ENCODE measurements at places on chromosomes 3 and 15.

DNA sequence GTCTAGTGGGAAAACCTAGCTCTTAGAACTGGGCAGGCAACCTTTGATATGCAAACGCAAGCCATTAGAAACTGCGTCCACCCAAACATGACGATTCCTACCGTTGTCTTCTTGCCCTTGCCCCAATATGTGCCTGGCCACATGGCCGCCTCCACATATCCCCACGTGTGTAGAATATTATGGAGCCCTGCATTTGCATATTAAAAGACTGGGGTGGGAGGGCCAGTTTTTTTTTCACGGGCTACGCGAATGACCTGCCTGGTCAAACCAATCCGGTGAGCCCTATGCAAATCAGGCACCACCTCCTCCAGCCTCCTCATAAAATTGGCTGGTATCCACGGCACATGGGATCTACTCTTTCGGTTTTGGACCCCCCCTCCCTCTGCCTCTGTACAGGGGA lies 381.0 kb upstream of the RGMA start:
- no peak for DNase-seq

GRCh38 chr15:85607141-85607806 lies 187.5 kb downstream of the KLHL25 start:
- no peak for DNase-seq

DNA sequence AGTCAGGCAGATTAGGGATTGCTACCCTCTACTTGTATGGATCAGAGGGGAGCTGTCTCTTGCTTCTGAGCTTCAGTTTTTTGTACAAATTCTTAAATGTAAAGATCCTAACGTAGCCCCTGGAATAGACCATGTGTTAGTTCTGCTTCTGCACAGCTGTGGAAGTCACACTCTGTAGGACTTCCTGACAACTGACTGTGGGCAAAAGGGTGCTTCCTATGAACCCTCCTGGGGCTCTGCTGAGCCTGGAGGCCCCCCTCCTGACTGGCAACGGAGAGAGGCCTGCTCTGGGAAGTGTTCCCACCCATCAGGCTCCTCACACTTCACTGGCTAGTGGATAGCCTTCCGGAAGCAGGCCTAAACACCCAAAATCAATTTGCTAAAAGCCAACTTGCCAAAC lies 131.0 kb downstream of the RPLP1 start:
- no peak for DNase-seq

- DNase-seq: no peak
Measured at GRCh38 chr15:75651810-75652543, 4.3 kb downstream of the SNX33 start.

DNA sequence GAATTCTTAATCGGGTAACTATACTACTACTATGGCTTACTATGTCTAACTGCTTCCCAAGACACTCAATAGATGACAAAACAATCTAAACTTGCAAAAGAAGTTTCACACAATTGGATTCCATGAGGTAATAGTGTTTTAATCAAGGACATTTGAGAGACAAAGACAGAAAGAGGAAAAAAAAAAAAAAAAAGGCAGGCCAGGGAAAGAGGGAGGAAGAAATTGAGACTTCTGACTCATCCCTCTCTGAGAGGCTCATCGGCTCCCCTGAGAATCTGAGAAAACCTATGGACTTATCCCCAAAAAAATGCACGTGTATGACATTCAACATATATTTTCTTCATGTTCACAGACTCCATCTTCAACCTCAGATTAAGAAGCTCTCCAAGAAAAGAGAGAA lies 61.0 kb downstream of the SCAPER start:
- no peak for DNase-seq

DNA sequence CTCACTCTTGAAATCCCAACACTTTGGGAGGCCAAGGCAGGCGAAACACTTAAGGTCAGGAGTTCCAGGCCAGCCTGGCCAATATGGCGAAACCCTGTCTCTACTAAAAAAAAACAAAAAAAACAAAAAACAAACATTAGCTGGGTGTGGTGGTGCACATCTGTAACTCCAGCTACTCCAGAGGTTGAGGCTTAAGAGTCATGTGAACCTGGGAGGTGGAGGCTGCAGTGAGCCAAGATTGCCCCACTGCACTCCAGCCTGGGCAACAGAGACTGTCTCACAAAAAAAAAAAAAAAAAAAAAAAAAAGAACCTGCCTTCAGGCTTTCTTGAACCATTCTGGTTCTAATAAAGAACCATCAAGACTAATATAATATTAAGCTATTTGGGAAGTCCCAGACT lies 16.5 kb downstream of the ARPP19 start:
- DNase-seq: no peak

GRCh38 chr3:151635905-151636304 lies 97.8 kb upstream of the AADACL2 start:
- DNase-seq: no peak

DNA sequence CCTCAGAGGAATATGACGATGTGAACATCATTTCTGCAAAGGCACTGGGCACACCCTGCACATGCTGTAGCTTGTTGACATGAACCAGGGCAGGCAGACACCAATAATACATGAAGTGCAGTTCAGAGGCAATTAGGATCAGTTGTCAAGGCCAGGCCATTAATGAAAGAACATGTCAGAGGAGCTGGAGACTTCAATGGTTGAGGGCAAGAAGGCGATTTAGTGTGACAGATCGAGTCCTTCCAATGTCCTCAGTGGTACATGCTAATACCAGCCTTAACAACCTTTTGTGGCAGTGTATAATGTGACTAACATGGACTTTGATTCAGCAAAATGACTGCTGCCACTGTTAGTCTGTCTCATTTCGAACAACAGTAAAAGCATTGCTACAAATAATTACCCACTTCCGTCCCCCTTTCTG lies 205.2 kb upstream of the NANOGP8 start:
- DNase-seq: no peak

GRCh38 chr3:190125436-190126068 lies 4.9 kb upstream of the P3H2 start:
- DNase-seq: no peak

DNA sequence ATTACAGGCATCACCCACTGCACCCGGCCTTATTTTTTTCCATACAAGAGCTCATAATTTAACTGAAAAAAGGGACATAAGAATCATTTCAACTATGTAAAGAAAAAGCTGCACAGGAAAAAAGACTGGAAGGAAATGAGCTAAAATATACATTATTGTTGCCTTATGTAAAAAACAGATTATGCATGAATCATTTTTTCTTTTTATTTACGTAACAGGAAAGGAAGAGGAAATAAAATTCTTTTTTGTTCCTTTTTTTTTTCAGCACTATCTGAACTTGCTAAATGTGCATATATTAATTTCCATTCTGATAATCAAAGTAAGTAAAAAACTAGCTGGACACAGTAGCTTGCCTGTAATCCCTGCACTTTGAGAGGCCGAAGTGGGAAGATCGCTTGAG lies 12.1 kb downstream of the KIF9 start:
- no peak for DNase-seq

DNA sequence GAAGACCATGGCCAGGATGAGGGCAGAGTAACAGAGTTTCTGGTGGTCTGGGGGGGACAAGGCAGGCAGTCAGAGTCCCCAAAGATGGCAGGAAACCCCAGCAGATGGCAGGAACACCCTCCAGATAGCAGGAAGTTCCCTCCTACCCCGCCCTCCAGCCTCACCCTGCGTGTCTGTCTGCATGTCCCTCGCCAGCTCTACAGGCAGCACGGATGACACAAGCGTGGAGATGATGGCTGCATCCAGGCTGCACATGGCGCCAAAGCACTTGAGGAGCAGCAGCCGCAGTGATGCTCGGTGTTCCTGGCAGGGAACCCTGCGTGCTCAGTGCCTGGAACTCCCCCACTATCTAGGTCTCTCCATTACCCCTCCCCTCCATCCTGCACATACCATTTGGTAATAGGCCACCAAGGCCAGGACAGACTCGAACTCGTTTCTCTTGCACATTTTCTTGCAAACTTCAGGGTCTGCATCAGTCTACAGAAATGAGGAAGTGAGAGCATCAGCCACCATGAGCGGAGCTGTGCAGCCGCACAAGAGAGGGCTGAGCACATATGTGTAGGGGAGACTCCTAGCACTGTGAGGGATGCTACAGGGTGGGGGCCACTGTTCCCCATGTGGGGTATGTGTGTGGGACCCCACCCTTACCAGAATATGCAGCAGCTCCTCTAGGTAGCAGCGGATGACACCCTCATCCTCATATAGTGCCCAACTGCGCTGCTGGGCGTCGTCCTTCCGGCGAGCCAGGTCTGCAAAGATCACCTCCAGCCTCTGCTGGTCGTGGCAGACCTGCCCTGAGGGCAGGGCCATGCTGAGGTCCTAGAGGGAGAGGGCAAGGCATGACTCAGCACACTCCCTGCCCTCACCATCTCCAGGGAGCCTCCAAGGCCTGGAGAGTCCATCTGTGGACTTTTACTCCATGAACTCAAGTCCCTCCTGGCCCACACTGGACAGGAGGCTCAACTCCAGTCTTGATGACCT lies 6.0 kb downstream of the NCKIPSD start:
- no peak for DNase-seq

GRCh38 chr3:118850687-118851086 lies 184.0 kb downstream of the IGSF11 start:
- DNase-seq: no peak

DNA sequence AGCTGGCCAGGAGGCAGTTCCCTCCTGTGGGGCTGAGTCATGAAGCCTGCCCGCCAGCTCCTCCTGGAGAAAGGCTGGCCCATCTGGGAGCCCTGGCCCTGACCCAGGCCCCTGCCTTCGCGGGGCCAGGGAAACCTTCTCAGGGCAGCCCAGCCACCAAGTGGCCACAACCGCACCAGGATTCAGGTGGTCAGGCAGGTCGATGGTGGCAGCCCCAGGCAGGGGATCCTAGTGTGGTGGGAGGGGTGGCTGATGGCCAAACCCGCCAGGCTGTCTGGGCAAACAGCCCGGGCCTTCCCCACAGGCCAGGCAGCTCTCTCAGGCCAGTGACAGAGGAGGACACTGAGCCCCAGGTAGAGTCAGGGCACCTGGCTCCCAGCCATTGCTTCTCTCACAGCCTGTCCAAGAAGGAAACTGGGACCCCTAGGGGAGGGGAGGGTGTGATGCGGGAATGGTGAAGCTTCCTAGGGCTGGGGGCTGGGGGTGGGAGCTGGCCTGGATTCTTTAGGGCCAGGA lies 1.2 kb downstream of the TWF2 start:
- DNase-seq: no peak

DNA sequence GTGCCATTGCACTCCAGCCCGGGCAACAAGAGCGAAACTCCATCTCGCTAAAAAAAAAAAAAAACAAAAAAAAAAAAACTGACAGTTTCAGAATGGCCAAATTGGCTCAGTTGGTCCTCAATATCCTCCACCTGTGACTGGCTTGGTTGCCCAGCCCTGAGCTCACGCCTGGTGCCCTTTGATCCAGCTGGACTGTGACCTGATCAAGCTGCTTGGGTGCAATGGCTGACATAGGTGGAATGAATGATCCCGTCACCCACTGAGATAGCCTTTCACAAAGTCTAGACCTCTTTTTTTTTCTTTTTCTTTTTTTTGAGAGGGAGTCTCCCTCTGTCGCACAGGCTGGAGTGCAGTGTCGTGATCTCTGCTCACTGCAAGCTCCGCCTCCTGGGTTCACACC lies 254.6 kb downstream of the FOXP1 start:
- no peak for DNase-seq

GRCh38 chr3:49709852-49710251 lies 9.6 kb downstream of the AMIGO3 start:
- DNase-seq: no peak

DNA sequence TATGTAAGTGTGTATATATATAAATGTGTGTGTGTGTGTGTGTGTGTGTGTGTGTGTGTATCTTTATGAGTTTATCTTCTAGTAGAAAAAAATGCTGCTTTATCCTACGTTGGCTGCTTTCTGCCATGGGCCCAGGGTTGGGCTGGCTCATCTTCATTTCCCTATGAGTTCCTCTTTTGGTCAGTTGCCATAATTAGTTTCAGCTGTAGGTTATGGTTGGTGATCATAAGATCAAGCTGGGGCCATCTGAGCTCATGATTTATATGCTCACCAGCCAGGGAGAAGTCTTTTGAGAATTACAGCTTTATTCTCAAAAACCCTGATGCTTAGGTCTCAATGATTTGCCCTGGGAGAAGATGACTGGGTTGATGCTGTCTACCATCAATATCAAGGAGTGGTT lies 775.8 kb upstream of the ARPP21 start:
- no peak for DNase-seq

DNA sequence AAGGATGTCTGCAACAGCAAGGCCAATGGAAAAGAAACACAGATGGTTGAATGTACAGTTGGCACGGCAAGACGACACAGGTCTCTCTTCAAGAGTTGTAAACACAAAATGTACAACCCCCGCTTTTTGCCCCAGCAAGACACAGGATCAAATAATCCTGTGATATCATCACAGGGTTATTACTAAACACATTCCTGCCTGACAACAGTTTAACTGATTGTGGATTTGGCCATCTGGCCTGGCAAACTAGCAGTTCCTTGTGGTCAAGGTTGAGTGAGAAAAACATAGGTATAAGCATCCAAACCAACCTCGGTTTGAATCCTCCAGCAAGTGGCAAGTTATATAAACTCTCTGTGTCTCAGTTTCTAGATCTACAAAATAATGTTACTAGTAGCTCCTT lies 23.4 kb downstream of the PARP16 start:
- no peak for DNase-seq

DNA sequence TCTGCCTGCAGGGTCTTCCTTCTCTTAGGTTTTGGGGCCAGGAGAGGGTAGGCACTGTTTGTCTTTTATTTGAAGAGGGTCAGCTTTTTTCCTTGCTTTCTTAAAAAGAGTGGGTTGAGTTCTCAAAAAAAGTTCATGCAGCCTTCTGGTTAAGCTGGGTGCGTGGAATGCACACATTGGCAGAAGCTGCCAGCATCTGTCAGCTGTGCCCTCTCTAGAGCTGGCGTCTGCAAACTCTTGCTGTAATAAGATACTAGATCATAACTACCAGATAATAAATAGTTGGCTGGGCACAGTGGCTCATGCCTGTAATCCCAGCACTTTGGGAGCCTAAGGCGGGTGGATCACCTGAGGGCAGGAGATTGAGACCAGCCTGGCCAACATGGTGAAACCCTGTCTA lies 373.4 kb downstream of the OCA2 start:
- no peak for DNase-seq

DNA sequence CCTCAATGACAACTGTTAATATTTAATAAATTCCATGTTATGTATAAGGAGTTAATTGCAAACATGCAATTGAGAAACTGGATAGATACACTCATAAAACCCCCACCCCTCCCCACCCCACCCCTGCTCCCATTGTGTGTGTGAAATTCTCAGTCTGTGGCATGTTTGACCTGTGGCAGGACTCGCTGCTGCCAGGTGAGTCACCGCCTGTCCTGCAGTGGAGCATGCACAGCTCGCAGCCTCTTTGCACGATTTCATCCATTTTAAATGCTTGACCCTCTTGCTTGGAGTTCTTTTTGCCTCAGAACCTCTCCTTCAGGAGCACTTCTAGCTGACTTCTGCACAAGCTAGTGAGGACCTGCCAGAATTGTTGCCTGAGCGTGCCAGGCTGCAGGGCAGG lies 5.3 kb upstream of the APEH start:
- DNase-seq: no peak

GRCh38 chr3:149620291-149621020 lies 37.4 kb downstream of the WWTR1 start:
- no peak for DNase-seq

GRCh38 chr3:52507359-52507758 lies 12.2 kb downstream of the STAB1 start:
- no peak for DNase-seq

- no peak for DNase-seq
Measured at GRCh38 chr15:56339594-56339993, 25.6 kb upstream of the TEX9 start.
